ENCODE measurements at places on chromosomes 7 and 10.

GRCh38 chr10:86872757-86873156 lies 84.7 kb downstream of the MMRN2 start:
- H3K36me3 ChIP-seq: peaks cover 8% of the 10 kb centered on the region
- no peak overlapping the region for H3K4me3 ChIP-seq
- H3K27me3 ChIP-seq: no peaks in the 10 kb centered on the region
- no peak for DNase-seq

- no peak for DNase-seq
- H3K36me3 ChIP-seq: no peaks in the 10 kb centered on the region
- no peak overlapping the region for H3K4me3 ChIP-seq
- no peaks in the 10 kb centered on the region for H3K27me3 ChIP-seq
- peaks cover 16% of the 10 kb centered on the region for H3K4me1 ChIP-seq
- H3K27ac ChIP-seq: no peak overlapping the region
Measured at GRCh38 chr7:110841840-110842545, 248.9 kb upstream of the LRRN3 start.

DNA sequence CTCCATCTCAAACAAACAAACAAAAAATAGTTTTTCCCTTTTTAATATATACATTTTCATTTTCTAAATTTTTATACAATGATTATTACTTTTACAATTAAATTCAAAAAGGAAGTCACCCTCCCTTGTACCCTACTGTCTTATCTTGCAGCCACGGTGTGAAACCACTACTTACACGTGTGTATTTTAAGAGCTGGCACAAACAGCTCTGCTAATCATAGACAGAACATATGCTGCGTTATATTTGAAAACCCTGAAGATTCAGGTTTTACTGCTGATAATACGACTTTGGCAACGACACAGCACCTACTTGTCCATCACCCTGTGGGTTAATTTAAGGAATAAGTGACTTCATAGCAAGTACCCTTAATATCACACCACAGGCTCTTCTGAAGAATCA lies 991 bp downstream of the ANKRD61 start:
- peaks cover 39% of the 10 kb centered on the region for H3K36me3 ChIP-seq
- H3K4me1 ChIP-seq: no peaks in the 10 kb centered on the region
- DNase-seq: no peak
- H3K27ac ChIP-seq: no peak overlapping the region

DNA sequence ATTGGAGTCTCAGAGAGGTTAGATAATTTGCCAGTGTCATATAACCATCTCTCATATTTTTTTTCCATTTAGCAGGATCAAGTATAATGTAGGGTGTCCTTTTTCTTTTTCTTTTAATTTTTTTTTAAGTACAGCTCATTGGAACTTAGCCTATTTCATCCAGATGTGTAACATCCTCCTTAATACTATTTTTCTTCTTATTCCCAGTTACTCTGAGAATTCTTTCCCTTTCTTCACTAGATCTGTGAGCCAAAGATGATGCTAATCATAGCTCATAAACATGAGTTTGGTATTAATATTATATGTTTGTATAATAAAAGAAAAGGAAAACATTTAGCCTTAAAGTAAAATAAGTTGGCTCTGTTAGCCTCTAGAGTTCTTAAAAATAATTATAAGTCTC lies 32.8 kb downstream of the PPP1R9A start:
- peak overlapping the region; percentile 39 for H3K27ac ChIP-seq
- no peaks in the 10 kb centered on the region for H3K27me3 ChIP-seq
- peaks cover 36% of the 10 kb centered on the region for H3K4me1 ChIP-seq
- DNase-seq: no peak

- H3K36me3 ChIP-seq: peaks cover 22% of the 10 kb centered on the region
- H3K4me1 ChIP-seq: peaks cover 24% of the 10 kb centered on the region
- H3K4me3 ChIP-seq: peak overlapping the region; percentile 100
- peak; percentile 74 for DNase-seq
- H3K27ac ChIP-seq: peak overlapping the region; percentile 66
Measured at GRCh38 chr10:123154711-123155505, 706 bp downstream of the BUB3 start.

DNA sequence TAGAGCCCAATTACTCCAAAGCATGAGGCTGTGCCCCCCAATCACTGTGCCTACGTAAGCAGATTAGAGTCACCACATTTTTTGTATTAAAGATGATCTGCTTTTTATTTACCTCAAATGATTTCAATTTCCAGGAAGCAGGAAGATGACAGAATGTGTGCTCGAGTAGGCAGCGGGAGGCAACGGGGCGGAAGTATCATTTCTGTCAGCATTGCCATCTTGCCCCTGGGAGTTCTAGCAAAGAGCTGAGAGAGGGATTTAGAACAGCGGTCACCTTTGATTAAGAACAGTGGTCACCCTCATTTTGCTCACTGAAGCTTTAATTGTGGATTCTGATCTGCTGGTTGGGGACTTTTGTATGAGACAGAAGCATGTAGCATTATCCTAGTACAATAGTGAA lies 117.1 kb upstream of the FAM13C start:
- no peaks in the 10 kb centered on the region for H3K4me1 ChIP-seq
- peaks cover 38% of the 10 kb centered on the region for H3K27me3 ChIP-seq

- DNase-seq: no peak
- no peaks in the 10 kb centered on the region for H3K36me3 ChIP-seq
- no peak overlapping the region for H3K27ac ChIP-seq
Measured at GRCh38 chr10:5683065-5683464, 1.6 kb upstream of the TASOR2 start.

DNA sequence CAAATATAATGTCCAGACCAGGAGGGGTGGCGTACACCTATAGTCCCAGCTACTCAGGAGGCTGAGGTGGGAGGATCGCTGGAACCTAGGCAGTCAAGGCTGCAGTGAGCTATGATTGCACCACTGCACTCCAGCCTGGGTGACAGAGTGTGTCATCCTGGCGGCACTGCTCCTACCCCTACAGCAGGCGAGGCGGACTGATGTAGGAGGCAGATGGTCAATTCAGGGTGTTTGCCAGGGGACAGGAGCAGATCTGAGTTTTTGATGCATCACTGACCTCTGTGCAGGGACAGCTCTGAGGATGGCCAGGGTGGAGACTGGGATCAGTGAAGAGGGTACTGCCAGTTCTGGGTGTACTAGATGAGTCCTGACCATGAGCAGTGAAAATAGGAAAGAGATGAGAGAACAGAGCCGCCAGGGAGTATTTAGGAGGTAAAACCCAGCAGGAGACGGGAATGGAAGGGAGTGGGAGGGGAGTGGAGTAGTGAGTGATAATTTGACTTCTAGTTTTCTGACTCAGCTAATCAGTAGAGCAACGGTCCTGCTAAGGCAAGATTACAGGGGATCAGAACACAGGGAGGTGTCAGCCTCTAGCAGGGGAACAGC lies 75.3 kb downstream of the HIP1 start:
- no peaks in the 10 kb centered on the region for H3K27me3 ChIP-seq
- H3K4me3 ChIP-seq: no peak overlapping the region
- no peak for DNase-seq
- H3K4me1 ChIP-seq: peaks cover 9% of the 10 kb centered on the region

DNA sequence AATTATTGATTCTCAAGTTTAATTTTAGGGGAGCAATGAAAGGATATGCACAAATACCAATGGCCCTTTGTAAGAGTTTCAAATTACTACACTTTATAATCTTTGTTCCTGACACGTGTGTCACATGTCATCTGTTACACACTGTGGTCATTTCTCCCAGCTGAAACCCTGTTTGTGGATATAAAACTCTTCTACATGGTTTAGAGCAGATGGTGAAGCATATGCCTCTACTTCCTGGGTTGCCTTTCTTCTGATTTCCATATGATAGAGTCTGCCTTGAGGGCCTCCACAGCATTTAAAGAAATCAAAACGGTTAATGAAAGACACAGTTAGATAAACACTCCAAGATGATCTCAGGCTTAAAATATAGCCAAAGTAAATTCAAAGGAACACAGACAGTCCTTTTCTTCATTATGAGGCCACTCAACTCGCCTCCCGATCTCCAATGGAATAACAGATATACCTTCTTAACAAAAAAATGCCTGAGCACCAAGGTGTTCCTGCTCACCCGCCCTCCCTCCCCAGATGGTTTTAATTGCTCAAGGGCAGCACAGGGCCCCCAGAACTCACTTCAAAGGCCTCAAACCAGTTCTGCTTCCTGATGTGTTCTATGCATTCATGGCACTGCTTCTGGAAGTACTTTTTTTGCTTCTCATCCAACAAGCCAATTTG lies 75.0 kb downstream of the CPVL start:
- H3K36me3 ChIP-seq: no peaks in the 10 kb centered on the region
- DNase-seq: no peak
- peaks cover 14% of the 10 kb centered on the region for H3K4me1 ChIP-seq
- no peaks in the 10 kb centered on the region for H3K27me3 ChIP-seq
- no peak overlapping the region for H3K27ac ChIP-seq

DNA sequence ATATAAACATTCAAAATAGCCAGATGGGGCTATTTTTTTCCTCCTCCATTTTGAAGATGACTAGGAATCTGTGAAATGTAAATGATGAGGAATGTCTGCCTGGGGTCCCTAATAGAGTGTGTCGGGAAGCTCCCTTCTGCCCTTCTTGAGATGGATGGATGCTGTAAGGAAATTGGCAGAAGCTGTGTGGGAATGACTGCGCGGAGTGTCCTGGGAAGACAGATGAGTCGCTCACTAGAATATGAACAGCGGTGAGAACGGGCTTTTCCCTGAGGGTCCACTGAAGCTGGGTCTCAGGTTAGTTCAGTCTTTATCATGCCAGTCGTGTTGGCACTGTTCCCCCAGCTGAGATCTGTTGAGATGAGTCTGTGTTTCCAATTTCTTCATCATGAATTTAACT lies 75.1 kb upstream of the PLPP4 start:
- H3K27me3 ChIP-seq: peaks cover 8% of the 10 kb centered on the region
- H3K4me3 ChIP-seq: no peak overlapping the region
- H3K27ac ChIP-seq: no peak overlapping the region
- H3K4me1 ChIP-seq: peaks cover 12% of the 10 kb centered on the region
- DNase-seq: no peak
- H3K36me3 ChIP-seq: no peaks in the 10 kb centered on the region

DNA sequence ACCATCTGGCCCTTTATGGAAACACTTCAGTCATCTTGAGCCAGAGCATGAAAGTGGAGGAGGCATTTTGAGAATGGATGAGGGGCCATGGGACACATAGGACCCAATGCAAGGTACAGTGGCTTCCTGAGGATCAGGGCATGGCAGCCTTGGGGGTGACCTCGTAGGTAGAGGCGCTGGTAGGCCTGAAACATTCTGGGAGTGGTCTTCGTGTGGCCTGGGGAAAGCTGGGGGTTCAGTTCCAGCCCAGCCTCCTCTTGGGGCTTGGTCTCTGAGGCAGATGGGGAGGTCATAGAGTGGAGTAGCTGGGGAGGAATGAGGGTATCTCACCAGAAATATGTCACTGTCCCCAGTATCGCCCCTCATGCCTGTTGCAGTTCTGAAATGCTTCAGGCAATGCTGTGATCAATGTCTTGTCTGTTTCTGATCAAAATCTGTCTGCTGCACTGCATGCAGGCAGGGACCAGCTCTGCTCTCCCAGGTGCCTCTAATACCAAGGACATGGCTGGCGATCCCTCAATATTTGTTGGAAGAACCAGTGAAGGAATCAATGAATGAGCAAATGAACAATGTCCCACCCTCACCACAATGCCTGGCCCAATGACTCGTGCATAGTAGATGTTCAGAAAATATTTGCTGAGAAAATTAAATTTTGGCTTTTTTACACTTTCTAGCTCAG lies 90.9 kb downstream of the CHST15 start:
- no peak for DNase-seq
- H3K27me3 ChIP-seq: no peaks in the 10 kb centered on the region
- no peak overlapping the region for H3K27ac ChIP-seq
- peaks cover 3% of the 10 kb centered on the region for H3K4me1 ChIP-seq
- H3K4me3 ChIP-seq: no peak overlapping the region

DNA sequence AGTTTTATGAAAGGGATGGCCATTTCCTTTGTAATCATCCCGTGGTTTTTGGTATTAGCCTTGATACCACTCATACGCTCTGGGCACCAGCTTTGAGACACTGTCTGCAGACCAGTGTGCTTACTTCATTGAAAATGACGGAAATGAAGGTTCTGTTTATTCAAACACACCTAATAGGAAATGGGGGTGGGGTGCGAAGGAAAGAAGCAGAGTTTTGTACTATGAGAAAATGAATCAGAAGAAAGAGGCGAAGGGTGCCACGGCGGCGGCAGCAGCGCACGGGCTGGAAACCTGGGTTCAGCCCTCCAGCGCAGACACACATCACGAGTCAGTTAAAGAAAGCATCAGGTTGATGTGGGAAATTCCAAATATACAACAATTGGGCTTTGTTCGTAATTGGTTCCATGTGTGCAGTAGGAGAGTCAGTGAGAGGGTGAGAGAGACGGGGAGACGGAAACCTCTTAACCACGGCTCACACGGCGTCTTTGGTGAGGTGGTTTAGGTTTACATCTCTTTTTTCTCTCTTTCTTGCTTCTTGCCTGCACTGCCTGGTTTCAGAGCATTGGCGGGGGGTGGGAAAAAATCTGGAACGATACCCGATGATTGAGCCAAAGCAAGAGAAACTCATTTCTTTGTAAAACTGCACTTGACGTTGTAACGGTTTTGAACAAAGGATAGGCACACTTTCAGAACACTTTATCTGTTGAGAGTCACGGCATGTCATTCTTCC lies 321.2 kb downstream of the FRMD4A start:
- peaks cover 5% of the 10 kb centered on the region for H3K27me3 ChIP-seq
- H3K4me3 ChIP-seq: peak overlapping the region; percentile 54
- H3K4me1 ChIP-seq: peaks cover 51% of the 10 kb centered on the region
- DNase-seq: no peak
- no peaks in the 10 kb centered on the region for H3K36me3 ChIP-seq
- peak overlapping the region; percentile 97 for H3K27ac ChIP-seq

DNA sequence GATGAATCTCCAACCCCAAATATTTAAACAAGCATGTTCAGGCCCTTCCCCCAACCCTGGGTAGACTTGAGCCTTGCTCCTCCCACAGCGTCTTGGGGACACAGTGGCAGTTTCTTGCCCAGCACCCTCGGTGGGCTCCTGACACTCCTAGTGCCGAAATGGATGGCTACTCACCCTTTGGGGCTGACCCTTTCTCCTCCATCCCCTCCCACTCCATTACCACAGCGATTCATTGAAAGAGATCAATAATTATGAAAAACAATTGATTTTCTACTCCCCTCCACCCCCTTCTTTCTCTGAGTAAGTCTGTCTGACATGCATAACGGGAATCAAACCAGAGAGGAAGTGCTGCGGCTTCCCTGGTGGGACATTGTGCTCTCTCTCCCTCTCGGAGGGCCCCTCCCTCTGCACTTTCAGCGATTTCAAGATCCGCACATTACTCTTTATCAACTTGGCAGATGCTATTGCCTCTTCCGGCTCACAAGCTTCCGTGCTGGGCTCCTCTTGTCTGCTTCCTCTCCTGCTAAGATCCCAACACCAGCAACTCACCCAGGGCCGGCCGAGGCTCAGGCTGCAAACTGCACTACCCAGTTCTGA lies 79.0 kb upstream of the PLXNA4 start:
- peaks cover 9% of the 10 kb centered on the region for H3K27me3 ChIP-seq
- peaks cover 13% of the 10 kb centered on the region for H3K4me1 ChIP-seq
- H3K4me3 ChIP-seq: peak overlapping the region; percentile 55
- H3K36me3 ChIP-seq: no peaks in the 10 kb centered on the region
- no peak for DNase-seq
- H3K27ac ChIP-seq: no peak overlapping the region

All from mesothelial cell of epicardium (in vitro differentiated cells).